ENCODE measurements at places on chromosomes 7 and 10.
A peak's percentile ranks its signal among the peaks of the same experiment; 100 is the strongest.

DNA sequence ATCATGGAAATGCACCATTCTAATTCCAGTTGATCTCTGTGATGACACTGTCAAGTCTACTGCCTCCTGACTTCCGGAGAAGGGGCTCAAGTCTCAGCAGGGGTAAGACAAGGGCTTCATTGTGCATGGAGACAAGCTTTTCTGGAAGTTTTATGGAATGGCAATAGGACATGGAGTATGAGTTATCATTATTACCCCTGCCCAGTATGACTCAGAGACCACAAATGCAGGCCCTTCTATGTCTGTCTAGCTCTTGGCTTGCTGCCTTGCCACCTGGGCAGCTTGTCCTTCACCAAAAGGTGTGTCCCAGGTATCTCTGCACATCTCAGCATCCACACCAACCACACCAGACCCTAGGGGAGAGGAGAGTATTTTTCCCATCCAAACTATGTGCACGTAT is 34.9 kb upstream of the KIAA1217 start:
- no peak for DNase-seq

DNA sequence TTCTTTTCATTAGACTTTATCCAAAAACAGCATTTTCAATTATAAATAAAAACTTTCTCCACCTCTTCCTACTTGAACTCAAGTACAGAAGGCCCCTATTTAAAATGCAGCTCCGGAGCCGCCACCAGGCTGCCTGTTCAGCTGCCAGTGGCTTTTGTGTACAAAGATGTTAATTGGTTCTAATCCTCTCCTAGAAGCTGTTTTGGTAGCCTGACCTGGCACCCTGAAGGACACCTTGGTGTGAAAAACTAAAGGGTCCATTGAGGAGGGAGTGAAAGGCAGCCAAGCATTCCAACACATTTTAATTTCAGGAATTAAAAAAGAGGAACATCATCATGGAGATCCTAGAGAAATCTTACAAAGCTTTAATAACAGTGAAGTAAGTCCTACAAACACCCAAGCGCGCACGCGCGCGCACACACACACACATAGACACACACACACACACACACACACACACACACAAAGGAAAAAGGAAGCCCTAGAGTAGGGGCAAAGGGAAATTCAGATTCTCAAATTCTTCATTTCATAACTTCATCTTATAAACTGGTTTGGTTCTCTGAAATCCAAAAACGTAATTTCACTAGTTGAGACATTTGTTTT is 41.4 kb downstream of the VAX1 start:
- DNase-seq = no peak

DNA sequence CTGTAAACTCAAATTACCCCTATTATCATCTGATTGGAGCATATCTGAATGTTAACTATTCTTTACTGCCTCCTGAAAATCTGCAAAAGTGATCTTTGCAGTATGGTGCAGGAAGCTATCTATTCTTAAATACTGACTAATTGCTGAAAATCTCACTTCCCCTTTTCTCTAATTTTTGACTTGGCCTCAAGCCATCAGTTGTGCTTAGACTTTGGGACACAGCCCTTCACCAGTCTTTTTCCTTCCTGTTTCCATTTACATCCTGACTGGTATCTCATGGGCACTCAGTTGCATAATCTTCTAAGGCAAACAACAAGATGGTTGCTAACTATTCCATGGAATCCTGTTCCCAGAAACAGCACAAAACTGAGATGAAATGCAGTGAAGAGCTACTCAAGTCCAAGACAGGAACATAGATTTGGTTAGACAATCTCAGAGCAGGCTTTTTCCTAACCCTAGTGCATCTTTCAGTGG is 228.5 kb downstream of the SORCS1 start:
- no peak for DNase-seq

GRCh38 chr10:119135513-119135881 is 30.0 kb downstream of the SFXN4 start:
- no peak for DNase-seq

GRCh38 chr10:103750836-103751235 is 104.5 kb downstream of the SH3PXD2A start:
- no peak for DNase-seq

- DNase-seq = peak; percentile 40
Measured at GRCh38 chr10:26430641-26431163, 7.4 kb upstream of the APBB1IP start.

DNA sequence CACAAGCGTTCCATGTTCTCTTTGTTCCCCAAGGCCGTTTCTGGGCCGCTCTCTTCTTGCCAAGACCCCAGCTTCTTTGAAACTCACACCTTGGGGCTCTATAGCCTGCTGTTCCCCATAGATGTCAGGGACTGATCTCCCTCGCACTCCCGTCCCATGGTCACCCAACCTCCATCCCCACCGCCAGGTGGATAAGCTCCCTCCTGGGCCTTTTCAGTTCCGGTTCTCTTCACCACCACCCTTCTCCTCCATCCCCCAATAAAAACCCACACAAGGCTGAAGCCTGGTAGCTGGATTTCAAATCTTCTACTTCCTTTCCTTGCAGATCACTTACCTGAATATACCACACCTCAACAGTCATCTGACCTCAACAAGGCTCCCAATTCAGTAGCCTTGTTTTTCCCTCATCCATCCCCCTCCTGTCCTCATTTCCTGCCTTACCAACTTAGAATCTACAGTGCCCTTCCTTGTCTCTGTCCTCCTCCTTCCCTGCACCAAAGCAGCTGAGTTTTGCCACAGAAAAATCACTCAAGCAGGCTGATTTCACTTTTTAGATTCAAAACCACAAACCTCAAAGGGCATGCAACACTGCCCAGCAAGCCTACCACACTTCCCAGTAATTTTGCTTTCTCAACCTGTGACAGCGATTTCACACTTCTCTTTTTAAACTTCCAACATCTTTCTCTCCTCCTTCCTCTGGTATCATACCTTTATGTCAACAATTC is 7.7 kb downstream of the SLC37A3 start:
- DNase-seq = no peak

DNA sequence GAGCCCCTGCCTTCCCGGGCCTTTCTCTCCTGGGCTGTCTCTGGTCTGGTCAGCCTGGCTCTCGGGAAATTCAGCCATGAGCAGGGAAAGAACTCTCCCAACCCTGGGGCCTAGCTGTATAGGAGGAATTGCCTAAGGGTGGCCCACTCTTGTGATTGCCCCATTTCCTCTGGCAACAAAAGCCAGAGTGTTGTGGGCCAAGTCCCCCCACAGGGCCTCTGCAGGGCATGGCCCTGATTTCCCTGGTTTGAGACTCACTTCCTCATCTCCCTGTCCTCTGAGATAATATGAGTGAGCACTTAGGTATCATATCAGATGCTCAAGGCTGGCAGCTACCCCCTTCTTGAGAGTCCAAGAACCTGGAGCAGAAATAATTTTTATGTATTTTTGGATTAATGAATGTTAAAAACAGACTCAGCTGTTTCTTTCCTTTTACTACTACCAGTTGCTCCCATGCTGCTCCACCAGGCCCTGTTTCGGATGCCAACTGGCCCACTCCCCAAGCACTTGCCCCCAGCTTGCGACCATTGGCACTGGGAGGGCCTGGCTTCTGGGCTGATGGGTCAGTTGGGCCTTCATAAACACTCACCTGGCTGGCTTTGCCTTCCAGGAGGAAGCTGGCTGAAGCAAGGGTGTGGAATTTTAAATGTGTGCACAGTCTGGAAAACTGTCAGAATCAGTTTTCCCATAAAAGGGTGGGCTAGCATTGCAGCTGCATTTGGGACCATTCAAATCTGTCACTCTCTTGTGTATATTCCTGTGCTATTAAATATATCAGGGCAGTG is 11.4 kb downstream of the IRF5 start:
- DNase-seq = no peak

GRCh38 chr10:129258283-129258923 is 208.6 kb upstream of the MGMT start:
- no peak for DNase-seq

- no peak for DNase-seq
Measured at GRCh38 chr10:77859865-77860282, 66.7 kb downstream of the DLG5 start.

- DNase-seq = no peak
Measured at GRCh38 chr7:4751398-4751947, 23.9 kb upstream of the AP5Z1 start.

GRCh38 chr7:112140600-112140999 is 65.6 kb downstream of the DOCK4 start:
- no peak for DNase-seq

- no peak for DNase-seq
Measured at GRCh38 chr10:96984541-96985131, 152.5 kb downstream of the LCOR start.

DNA sequence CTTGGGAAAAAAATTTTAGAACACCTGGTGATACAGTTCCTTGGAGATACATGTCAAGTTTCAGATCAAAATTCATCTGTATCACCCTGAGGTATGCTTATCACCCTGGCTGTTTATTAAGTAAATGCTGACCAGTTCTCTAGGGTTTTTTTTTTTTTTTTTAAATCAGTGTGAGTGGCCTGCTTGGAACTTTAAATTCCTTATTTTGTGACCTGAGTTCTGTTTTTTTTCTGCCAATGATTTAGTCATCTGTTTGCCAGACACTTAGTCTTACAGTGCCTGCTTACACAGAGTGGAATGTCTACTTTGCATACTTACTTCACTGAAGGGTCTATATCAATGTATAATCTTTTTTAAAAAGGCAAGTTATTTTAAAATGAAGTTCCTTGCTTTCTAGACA is 1.8 kb downstream of the TSPAN13 start:
- DNase-seq = no peak

DNA sequence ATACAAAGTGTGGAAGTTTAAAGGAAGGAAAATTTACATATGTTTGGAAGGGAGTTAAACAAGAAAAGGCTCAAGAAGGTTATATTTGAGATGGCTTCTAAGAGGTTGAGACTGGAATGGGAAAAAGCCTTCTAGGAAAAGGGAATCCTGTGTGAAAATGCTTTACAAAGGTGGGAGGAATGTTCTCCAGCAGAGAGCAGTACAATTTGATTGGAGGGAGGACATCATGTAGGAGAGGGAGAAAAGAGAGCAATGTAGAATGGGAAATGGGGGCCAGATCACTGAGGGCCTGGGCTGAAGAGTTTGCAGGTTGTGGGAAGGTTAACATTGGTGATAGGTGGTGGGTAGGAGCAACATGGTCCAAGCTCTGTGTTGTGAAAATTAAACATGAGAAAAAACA is 366.9 kb downstream of the XPNPEP1 start:
- no peak for DNase-seq

DNA sequence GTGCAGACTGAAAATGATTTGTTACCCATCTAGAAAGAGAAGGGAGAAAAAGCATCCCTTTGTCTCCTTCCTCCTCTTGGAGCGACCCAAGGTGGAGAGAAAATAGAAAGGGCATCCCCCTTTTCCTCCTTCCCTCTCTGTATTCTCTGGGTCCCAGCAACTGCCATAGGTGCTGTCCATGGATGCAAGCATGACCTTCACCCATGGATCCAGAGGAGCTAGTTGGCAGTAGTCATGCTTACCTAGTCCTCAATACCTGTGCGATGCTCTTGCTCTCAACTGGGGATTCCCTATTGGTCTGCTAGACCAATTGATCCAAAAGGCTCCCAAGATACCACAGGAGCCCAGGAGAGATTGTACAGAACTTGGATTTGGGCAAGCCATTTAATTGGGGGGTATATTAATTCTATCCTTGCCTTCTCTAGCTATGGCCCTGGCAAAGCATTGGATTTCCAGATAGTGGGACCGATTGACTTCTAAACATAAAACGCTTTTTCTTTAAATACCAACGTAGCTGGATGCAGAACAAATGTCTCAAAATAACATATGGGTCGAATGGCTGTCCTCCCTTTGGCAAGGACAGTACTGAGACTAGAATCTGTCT is 547.8 kb upstream of the IGFBP3 start:
- DNase-seq = no peak

DNA sequence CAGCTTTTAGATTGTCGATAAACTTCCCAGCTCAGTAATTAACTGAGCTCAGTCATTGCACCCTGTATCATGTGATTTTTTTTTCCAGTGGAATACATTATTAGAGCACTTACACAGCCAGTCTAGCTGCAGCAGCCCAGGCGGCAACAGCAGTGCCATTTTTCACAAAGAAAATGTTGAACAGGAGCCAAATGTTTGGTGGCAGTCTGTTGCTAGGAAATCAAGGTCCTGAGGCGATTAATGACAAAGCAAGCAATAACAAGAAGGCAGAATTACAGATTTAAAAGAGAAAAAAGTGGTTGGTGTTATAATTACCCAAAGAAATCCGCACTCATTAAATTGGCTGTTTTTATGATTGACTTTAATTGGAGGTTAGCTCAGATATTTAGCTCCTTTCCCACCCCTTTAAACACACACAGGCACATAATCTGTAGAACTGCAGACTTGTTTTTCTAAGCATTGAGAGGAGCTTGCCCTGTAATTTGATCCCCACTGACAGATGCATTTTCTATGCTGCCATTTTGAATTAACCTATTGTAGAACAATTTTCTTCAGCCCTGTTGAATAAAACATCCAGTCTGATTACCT is 267.4 kb downstream of the ADK start:
- DNase-seq = no peak

GRCh38 chr7:111086532-111086931 is 4.4 kb upstream of the LRRN3 start:
- no peak for DNase-seq

DNA sequence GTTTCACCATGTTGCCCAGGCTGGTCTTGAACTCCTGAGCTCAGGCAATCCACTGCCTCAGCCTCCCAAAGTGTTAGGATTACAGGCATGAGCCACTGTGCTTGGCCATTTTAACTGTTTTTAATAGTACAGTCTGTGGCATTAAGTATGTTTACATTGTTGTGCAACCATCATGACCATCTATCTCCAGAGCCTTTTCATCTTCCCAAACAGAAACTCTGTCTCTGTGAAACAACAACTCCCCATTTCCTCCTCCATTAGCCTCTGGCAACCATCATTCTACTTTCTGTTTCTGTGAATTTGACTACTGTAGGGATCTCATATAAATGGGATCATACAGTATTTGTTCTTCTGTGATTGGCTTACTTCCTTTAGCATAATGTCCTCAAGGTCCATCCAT is 48.3 kb upstream of the SEPHS1 start:
- no peak for DNase-seq

DNA sequence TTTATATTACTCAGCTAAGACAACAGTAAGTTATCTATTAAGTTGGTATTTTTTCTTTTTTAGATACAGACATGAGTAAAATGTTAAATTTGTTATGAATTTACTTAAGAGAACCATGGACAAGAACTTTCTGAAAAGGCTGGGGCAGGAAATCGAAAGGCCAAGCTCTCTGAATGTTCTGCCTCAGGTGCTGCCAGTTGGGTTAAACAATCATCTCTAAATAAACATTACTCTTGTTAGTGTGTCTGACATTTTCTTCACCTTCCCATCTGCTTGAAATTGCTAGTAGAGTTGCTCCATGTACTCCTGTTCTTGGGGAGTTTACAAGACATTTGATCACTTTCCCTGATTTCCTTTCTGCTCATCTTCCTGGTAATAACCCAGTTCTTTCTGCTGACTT is 87.5 kb downstream of the ANKRD7 start:
- DNase-seq = no peak

DNA sequence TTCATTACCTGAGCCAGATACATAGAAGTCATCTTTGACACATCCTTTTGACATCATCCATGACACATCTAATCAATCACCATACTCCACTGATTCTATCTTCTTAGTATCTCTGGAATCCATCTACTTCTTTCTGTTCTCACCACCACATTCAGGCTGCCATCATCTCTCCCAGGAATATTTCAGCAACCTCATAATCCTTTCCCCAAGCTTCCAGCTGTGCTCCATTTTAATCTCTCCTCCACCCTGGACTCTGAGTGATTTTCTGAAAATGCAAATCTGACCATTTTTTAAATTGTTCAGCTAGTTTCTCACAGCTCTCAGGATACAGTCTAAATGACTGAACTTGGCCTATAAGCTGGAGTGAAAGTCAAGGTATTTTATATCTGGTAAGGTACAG is 2.5 kb upstream of the BTRC start:
- no peak for DNase-seq
